SW480 (cell line): ENCODE measurements at places on chromosomes 13 and 19.

- DNase-seq: no peak
Measured at GRCh38 chr13:106133025-106133424, 402.4 kb downstream of the EFNB2 start.

DNA sequence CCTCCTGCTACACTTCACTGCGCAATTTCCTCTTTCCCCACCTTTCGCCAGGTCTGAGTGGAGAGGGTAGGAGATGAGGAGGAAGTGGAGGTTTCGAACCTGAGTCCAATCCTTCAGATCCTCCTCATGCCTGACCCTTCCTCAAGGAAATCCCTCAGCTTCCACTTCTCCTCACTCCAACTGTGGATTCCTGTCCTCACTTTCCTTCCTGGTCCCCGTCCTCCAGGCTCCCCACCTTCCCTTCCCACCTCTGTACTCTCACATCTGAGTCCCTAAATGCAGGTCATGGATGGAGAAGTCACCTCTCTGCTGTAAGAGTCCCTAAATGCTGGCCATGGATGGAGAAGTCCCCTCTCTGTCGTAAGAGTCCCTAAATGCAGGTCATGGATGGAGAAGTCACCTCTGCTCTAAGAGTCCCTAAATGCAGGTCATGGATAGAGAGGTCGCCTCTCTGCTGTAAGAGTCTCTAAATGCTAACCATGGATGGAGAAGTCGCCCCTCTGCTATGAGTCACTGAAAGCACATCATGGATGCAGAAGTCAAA is 3.1 kb downstream of the TMEM86B start:
- no peak for DNase-seq

- DNase-seq: no peak
Measured at GRCh38 chr13:76812206-76812897, 73.9 kb downstream of the KCTD12 start.

GRCh38 chr13:53266757-53267156 is 238.1 kb downstream of the OLFM4 start:
- no peak for DNase-seq

DNA sequence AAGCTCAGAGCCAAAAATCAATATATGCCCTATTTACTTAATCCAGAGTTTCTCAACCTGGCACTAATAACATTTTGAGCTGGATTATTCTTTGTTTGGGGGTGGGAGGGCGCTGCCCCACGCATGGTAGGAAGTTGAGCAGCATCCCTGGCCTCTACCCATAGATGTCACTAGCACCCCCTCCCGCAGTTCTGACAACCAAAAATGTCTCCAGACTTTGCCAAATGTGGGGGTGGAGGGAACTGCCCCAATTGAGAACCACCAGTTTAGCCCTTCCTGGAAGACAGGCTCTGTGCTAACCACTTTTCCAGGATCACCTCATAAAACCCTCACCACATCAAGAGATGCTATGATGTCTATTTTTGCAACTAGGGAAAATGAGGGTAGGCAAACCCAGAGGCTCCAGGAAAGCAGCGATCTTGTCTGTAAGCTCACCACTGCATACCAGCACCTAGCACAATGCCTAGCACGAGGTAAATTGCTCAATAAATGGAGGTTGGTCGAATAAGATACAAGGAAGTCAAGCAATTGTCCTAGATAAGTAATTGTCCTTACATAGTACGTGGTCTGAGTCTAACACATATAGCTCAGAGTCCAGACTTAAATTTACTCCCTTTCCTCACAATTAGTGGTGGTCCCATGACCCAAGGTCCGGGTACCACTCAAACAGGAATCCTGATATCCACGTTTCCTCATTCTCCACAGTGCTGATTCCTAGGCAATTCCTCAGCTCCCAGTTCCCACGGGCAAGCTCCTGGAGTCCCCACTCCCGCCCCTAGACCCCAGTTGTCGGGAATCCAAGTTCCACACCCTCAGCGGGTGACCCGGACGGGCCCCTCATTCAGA is 892 bp downstream of the TRIR start:
- peak; percentile 57 for DNase-seq

DNA sequence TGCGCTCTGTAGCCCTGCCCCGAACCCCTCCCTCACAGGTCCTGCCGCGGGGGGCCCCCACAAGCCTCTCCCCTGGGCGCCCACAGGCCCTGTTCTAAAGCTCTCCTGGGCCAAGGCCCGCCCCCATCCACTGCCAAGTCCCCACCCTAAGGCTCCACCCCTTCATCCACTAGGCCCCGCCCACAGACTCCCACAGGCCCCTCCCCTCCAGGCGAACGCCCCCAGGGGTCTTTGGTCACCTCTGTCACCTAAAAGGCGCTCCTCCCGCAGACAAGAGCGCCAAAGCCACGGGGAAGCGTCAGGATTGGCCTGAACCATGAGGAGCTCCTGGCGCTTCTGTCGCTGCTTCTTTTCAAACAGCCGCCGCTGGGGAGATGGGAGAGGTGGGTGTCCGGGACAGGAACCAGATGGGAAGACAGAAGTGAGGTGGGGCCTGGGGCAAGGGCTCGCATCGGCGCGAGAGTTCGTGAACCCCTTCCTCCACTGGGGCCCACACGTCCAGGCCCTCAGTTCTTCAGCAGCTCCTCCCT is 2.3 kb downstream of the TULP2 start:
- no peak for DNase-seq

GRCh38 chr13:114313061-114313860 is 1.0 kb upstream of the CHAMP1 start:
- no peak for DNase-seq

- DNase-seq: no peak
Measured at GRCh38 chr19:54364775-54365257, at the start of gene LAIR1. LAIR1 (minus strand) TSS chr19:54364931; CDS start chr19:54364804, 127 bp downstream.

DNA sequence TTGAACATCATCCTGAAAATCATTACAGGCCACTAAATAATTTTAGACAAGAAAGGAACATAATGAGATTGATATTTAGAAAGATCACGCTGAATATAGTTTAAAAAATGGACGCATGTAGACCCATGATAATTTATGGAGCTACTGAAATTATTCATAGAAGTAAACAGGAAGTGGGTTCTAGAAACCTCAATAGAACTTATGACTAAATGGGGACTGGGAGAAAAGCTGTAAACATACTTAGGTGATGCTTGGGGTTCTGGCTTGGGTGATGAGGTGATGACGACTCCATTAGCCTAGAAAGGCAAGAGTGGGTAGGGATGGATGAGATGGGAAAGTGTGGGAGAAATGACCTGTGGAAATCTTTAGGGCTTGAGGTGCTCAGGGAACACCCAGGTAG is 484.0 kb downstream of the MYO16 start:
- DNase-seq: no peak

- no peak for DNase-seq
Measured at GRCh38 chr13:56338421-56338820, 802.3 kb upstream of the PRR20A start.

- peak; percentile 70 for DNase-seq
Measured at GRCh38 chr13:75485286-75486062, 3.5 kb upstream of the TBC1D4 start.

GRCh38 chr19:29724102-29724641 is 9.1 kb upstream of the C19orf12 start:
- no peak for DNase-seq

GRCh38 chr13:63731896-63732295 is 2316.2 kb upstream of the PCDH20 start:
- no peak for DNase-seq

DNA sequence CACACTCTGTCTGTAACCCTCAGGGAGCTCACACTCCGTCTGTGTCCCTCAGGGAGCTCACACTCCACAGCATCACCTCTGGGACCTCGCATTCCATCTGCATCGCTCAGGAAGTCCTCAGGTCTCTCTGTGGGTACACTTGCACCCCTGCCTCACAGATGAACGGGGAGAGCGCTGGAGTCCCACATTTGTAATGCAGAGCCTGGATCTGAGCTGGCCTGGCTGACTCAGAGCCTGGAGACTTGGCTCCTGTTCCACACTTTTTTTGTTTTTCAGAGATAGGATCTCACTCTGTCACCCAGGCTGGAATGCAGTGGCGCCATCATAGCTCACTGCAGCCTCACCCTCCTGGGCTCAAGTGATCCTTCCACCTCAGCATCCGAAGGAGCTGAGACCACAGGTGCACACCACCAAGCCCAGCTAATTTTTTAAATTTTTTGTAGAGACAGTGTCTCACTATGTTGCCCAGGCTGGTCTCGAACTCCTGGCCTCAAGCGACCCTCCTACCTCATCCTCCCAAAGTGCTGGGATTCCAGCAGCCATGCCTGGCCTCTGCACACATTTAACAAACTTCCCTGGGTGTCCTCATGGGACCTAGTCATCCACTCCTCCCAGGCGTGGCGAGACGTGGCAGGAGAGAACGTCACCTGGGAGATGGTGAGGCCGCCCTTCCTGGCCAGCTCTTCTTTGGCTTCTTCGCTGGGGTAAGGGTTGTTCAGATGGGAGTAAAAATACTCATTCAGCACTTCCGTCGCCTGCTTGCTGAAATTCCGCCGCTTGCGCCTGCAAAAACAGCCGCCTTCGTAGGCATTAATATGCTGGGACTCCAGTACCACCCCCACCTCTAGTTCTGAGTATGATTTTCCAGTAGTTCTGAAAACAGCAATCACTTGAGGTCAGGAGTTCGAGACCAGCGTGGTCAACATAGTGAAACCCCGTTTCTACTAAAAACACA is 31.0 kb downstream of the CILP2 start:
- no peak for DNase-seq

DNA sequence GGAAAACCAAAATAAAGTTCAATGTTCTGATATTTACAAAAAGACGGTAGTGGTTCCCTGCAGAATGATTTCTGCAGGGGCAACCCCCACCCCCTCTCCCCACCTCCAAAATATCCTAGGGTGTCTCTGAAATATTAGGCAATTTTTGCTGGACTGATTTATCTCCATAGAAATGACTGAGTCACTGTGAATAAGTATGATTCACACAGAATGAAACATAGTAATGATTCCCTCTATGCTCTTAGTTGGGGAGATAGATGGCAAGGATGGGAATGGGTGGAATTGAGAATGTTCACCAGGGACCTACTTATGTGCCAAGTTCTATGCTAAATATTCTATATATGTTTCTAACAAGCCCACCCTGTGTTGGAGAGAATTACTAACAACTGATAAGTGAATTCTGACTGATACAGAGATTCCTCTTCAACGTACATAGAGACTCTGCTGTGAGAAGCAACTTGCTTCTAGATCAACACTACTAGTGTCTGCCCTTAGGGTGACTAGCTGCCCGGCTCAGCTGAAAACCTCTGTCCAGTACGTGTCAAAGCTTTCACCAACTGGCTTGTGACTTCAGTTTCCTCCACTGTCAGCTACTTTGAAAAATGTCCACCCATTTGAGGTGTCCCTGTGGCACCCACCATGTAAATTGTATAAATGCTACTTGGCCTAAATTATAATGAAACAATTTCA is 38.4 kb upstream of the RAP2A start:
- no peak for DNase-seq

GRCh38 chr13:105774739-105775460 is 760.6 kb downstream of the EFNB2 start:
- DNase-seq: peak; percentile 95

DNA sequence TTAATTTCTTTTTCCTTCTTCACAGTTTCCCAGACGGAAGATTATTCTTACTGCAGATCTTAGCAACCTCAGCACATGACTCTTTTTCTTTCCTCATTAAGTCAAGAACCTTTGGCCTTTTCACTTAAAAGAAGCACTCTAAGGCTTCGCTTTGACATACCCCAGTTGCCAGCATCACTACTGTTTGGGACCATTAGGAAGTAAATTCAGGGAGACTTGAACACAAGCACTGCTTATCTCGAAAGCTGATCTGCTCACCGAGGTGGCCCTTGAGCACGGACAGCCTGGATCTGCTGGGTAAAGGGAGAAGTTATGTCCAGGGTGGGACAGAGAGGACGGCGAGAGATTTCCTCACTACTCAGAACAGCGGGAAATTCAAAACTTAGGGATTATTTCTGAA is 151.4 kb upstream of the RNF113B start:
- DNase-seq: no peak

DNA sequence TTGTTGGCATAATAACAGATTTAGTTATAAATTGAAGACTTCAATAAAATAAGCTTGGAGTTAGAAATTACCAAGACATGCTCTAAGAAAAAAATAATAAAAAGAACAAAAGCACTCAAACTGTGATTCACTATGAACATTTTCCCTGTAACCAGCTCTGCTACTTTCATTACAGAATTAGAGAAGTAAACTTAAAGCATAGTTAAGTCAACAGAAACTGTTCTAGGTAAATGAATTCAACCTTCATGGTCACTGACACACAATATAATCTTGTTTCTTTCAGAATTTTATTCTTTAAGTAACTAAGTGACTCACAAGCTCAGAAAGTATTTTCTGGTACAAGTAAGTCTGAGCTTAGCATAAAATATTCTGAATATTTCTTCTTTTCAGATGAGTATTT is 136.3 kb downstream of the KLF5 start:
- no peak for DNase-seq

- no peak for DNase-seq
Measured at GRCh38 chr19:6744381-6745301, 5.2 kb downstream of the TRIP10 start.

- no peak for DNase-seq
Measured at GRCh38 chr13:83215627-83216026, 666.6 kb downstream of the SLITRK1 start.

DNA sequence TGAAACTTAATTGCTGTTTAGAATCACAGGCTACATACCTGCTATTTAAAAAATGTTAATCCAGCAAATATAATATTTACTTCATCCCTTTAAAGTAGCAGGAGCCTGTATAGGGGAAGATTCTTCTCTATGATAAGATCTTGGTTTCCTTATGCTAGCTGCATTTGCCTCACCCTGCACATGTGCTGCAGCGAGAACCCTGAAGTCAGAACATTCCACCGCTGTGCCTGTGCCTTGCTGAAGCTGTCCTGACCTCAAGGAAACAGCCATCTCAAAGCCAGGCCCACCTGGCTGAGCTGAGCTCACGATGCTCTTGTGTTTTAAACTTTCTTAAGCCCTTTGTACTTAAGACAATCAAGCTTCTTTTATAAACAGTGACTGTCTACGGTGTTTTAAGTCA is 355.0 kb upstream of the PCDH20 start:
- DNase-seq: no peak

GRCh38 chr19:30857966-30858490 is 485.8 kb downstream of the ZNF536 start:
- no peak for DNase-seq

- DNase-seq: no peak
Measured at GRCh38 chr19:30244533-30244932, 127.7 kb upstream of the ZNF536 start.

DNA sequence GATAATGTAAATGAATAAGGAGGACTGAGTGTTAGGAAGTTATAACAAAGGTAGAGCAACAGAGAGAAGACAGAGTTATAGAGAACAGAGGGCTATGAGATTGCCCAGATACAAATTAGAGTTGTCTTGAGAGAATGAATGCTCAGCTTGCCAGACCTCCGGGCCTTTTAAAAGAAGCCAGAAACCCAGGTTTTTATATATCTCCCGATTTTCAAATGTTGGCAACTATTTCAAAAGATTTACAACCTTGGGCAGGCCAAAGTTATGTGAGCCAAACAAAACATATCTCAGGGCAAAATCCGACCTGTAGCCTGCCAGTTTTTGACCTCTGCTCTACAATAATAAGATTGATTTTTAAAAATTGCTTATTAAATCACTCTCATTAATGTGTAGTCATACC is 573.1 kb upstream of the SLC10A2 start:
- DNase-seq: no peak

- DNase-seq: no peak
Measured at GRCh38 chr13:27334774-27335435, 64.3 kb downstream of the RASL11A start.
